Umbilical cord (tissue), 2 donors: ENCODE measurements at places on chromosomes 2 and 18. TPM values are rescaled to one million over a fixed set of nuclear protein-coding genes. Genes with fewer than 3 reads are reported as not detected.

Gene HDHD2
- 10.4 TPM for total RNA-seq

Gene CFAP210
- total RNA-seq = 0.72 TPM

DNA sequence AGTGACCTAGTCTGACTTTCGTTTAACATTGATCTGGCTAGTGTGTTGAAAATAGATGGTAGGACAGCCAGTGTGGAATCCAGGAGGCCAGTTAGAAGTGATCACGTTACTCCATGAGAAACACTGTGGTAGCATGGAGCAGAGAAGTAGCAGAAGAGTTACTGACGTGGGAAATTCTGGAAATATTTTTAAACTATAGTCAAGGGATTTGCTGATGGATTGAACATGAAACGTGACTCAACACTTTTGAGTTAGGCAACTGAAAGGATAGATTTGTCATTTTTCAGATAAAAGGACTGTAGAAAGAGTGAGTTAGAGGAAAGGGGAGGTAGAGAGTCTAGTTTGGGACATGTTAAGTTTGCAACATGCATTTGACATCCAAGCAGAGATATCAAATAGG, 130.4 kb downstream of the IRS1 start:
- no peak for DNase-seq

DNA sequence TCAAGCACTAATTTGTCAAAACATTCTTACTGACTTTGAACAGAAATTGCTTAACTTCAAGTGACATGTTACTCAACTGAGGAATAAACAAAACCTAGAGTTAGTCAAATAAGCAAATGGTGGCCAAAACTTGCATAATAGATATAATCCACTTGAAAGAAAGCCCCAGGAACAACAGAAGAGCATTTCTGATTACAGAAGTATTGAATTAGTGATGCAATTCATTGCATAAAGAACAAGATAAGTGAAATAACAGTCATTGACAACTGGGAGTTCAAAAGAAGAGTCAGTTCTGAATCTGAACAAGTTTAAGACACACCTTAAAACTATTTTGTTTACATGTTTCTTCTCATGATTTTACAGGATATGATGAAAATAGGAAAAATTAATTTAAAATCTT, 30.8 kb downstream of the COBLL1 start:
- DNase-seq = no peak

- DNase-seq = no peak
Measured at GRCh38 chr2:164523009-164523408, 98.3 kb downstream of the GRB14 start.

- no peak for DNase-seq
Measured at GRCh38 chr2:84077496-84077895, 381.6 kb downstream of the SUCLG1 start.

- DNase-seq = peak; percentile 26
Measured at GRCh38 chr2:239441261-239442078, 40.6 kb upstream of the HDAC4 start.

- DNase-seq = no peak
Measured at GRCh38 chr2:145638675-145639074, 1118.8 kb upstream of the ZEB2 start.

GRCh38 chr2:75523313-75524275, 37.1 kb downstream of the EVA1A start:
- DNase-seq = peak; percentile 56

- no peak for DNase-seq
Measured at GRCh38 chr2:126837966-126838715, 60.5 kb upstream of the TEX51 start.

DNA sequence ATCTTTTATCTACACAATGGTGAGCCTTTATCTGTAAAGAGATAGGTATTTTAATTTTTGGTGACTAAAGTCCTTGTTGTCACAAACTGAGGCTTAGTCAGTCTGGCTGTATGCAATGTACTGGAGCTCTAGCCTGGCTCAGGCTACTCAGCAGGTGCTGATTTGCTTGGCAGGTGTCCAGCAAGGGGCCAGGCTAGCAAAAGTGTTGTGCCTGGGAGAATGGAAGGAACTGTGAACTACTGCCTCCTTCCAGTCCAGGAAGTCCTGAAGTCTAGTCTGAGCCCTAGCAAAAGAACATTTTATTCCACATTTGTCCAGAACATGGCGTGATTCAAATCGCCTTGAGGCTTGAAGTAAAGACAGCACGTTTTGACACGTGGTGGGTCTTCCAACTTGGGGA, 260.5 kb downstream of the CCDC85A start:
- DNase-seq = peak; percentile 8
